ENCODE measurements at places on chromosomes 16 and 17. TPM values are rescaled to one million over a fixed set of nuclear protein-coding genes. Genes with fewer than 3 reads are reported as not detected.

VTN gene
- total RNA-seq = 7.6 TPM

HSBP1 gene
- 93.8 TPM for total RNA-seq

GRCh38 chr16:87457709-87458423 lies 35.0 kb downstream of the ZCCHC14 start:
- DNase-seq = no peak

DNA sequence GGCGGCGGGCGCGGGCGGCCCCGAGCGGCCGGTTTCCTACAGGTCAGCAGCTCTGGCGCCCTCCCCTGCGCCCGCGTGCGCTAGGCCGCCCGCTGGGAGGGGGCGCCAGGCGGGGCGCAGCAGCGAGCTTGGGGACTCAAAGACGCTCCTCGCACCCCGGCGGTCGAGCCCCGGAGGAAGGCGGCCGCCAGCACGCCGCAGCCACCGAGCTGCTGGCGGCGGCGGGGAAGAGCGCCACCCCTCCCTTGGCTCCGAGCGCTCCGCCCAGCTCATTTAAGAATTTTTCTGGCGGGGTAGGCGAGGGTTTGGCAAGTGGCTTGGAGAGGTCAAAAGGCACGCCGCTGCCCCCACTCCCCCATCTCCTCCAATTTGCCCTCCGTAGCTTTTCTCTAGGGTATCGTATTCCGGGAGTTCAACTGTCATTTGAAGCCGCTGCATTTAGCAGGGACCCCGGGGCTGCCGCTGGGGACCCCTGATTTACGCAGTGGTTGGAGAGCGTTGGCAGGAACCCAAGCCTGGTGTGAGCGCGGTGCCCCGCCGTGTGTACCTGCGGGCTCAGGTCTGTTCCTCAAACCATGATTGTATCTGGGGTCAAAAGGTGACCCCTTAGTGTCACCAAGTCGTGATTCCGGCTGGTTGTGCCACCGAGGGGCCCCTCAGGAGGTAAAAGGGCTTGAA lies 59.5 kb upstream of the GSE1 start:
- DNase-seq = no peak

- DNase-seq = no peak
These were observed 22.2 kb upstream of the C17orf113 start for GRCh38 chr17:42072323-42073187.

- DNase-seq = no peak
These were observed 818 bp upstream of the BCAS3 start for GRCh38 chr17:60676758-60677307.

- DNase-seq = no peak
These were observed 45.2 kb downstream of the XPO6 start for GRCh38 chr16:28166394-28167208.

GRCh38 chr16:27515874-27516353 lies 33.8 kb downstream of the GTF3C1 start:
- DNase-seq = peak; percentile 17

DNA sequence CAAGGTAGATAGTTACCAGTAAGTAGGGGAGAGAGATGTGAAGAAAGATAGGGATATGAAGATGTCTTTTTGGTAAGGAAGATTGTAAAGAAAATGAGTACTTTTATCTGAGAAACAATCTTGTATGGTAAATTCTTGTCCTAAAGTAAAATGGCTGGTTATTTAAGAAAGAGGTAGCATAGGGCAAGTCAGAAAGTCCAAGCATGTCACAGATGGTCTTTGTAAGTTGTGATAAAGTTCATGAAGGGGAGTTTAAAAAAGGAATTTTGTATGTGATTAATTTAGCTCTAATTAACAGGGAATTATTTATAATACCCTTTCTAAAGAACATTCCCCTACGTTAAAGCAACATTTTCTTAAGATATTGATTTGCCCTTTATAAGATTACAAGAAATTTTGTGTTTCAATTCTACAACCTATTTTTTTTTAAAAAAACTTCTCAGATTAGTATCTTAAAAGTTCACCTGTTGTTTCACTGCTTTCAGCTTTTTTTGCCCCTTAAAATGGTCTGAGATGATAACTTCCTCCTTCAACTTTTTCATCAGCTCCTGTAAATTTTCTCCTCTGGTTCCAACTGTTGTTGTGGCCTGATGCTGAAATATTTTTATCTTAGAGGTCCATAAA lies 16.2 kb upstream of the CPHXL start:
- no peak for DNase-seq

GRCh38 chr17:50355336-50355700 lies 9.4 kb downstream of the XYLT2 start:
- DNase-seq = no peak

GRCh38 chr17:1658100-1658499 lies 8.4 kb upstream of the RILP start:
- no peak for DNase-seq

DNA sequence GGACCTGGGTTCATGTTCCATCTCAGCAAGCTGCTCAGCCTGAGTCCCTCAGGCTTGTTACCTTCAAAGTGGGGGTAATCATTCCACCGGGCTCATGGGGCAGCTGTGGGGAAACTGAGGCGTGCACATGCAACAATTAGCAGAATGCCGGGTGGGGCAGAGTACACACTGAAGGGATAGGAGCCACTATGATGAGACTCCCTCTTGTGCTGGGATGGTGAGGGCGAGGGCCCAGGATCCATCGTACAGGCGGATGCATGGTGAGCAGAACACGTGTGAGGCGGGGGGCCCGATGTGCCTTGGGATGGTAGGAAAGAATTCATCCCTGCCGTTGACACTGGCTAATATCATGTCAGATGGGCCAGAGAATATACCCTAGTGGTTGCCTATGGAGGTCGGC lies 25.5 kb upstream of the MAP3K14 start:
- no peak for DNase-seq

Data from NCI-H460 (cell line).